Kidney glomerular epithelial cell (primary cell): ENCODE measurements at places on chromosomes 3 and 15.

- no peak for DNase-seq
Measured at GRCh38 chr15:41945731-41946130, 26.6 kb downstream of the EHD4 start.

DNA sequence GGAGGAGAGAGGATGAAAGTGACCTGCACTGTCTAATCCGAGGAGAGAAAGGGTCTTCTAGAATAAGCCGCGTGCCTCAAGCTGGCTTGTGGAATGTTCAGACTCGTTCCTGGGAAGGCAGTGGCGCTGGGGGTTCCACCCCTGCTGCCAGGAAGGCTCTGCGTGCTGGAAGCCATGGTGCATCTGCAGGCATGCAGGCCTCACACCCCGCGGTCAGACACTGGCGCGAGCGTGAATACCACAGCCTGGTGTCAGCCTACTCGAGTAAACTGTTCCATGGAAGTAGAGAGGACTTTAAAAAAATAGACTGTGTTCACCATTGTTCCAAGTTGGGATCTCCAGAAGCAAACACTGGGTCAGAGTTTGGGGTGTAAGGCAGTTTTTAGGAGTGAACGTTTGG lies 25.9 kb upstream of the GABRG3 start:
- no peak for DNase-seq

DNA sequence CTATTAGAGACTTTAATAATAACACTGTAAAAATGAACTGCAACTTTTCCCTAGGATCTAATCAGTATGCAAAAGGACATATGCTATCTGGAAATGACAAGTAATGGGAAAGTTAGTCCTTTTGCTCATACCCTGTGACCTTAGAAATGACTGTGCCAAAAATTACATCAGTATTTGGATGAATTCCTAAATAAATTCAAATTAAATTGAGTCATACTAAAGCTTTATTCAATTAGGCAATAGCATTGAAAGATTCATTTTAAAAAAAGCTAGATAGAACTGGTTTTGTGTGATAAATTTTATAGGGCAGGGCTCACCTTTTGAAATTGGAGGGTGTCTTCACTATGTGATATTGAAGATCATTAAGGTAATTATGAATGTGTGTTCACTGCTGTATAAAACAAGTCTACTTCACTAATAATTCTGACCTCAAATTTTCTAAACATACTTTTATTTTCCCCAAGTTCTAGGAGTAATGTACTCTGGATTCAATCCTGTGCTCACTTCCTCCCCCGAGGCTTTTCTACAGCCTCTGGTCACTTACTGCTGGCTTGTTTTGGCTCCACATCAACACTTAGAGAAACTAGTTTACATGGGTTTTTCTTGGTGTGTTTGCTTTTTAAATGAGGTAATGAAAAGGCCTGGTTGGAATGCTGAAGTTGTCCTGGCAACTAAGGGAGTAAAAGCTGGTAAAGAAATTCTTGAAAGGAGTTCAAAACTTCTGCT lies 44.4 kb upstream of the SPTSSB start:
- DNase-seq = peak; percentile 92

- no peak for DNase-seq
Measured at GRCh38 chr3:24628523-24629258, 134.0 kb upstream of the THRB start.

- no peak for DNase-seq
Measured at GRCh38 chr15:39265261-39265660, 315.6 kb upstream of the THBS1 start.

GRCh38 chr3:8456412-8456811 lies 45.2 kb upstream of the LMCD1 start:
- no peak for DNase-seq

GRCh38 chr3:51992017-51992682 lies 3.5 kb downstream of the RPL29 start:
- no peak for DNase-seq

- DNase-seq = no peak
Measured at GRCh38 chr3:138845181-138845601, 10.5 kb upstream of the PIK3CB start.

GRCh38 chr15:58453931-58454793 lies 22.4 kb downstream of the LIPC start:
- DNase-seq = no peak

DNA sequence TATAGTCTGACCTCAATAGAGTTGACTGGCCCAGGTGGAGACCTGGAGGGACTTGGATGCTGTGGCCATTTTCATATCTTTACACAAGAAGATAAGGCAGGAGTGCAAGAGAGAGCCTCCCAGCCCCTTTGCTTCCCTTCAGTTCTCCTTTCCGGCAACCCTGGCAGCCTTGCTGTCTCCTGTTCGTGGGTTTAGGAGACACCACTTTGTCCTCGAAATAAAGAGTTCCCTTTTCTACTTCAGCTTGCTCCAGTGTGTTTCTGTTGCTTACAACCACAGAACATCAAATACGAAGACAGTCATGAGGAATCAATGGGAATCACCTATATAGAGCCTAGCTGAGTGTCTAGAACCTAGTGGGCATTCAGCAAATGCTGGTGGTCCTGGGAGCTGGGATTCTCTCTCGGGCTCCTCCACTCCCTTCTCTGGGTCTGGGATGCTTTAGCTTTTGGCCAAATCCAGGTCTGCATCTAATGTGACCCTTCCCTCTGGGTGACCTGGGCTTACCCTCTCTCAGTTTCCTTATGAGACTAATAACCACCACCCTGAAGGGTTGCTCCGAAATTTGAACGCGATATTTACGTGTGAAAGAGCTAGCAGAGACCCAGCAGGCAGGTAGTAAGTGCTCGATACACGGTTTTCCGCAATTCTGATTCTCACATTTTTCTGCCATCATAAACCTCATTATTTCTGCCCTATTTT lies 44.5 kb downstream of the PCSK6 start:
- DNase-seq = no peak

DNA sequence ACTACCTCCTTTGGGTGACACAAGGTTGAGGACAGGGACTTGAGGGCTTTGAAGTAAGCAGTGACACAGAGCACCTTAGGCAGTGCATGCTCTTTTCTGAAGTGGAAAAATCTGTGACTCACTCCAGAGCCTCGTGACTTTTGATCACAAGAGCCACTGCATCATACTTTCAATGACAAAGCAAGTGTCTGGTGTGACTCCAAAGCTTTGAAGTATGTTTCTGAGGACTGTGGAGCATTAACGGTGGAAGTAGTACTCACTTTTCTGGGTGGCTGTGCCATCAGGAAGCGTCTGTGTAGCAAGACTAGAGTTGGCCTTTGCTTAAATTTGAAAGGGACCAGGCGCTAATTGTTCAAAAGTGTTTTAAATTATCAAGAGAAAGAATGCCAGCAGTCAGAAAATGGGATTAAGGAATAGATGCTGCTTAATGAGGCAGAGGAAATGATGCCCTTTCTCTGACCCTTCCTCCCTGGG lies 210.7 kb upstream of the TRIM42 start:
- no peak for DNase-seq

- DNase-seq = no peak
Measured at GRCh38 chr3:58143417-58144055, 67.2 kb downstream of the DNASE1L3 start.

- DNase-seq = peak; percentile 53
Measured at GRCh38 chr15:68256675-68257450, 20.7 kb upstream of the FEM1B start.

DNA sequence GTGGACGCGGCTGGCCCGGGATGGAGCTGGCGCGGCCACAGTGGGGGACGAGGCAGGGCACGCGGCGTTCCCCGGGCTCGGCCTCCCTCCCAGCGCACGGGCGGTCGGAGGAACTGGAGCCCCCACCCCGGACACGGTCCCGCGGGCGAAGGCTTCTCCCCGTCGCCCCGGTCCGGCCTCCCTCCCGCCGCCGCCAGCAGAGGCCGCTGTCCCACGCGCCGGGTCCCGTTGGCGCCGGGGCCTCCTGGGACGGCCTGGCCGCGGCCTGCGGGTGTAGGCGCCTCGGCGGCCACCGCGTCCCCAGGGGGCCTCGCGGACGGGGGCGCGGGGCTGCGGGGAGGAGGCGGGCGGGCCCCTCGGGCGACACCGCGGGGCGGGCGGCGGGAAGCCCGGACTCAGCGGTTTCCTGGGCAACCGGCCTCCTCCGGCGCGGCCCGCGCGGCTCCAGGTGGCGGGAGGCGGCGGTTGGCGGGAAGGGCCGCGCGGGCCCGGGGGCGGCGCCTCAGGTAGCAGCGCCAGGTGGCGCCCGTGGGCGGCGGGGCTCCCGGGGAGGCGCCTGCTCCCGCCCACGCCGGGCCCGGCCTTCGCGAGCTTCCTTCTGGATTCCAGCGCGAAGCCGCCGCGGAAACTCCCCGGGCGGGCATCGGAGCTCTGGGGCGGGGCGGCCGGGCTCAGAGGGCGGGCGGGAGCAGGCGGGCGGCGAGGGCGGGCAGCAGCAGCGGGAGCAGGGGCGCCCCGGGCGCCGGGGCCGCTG lies 26.7 kb downstream of the MELTF start:
- DNase-seq = peak; percentile 34

- DNase-seq = no peak
Measured at GRCh38 chr15:67103869-67104268, 38.5 kb downstream of the SMAD3 start.

DNA sequence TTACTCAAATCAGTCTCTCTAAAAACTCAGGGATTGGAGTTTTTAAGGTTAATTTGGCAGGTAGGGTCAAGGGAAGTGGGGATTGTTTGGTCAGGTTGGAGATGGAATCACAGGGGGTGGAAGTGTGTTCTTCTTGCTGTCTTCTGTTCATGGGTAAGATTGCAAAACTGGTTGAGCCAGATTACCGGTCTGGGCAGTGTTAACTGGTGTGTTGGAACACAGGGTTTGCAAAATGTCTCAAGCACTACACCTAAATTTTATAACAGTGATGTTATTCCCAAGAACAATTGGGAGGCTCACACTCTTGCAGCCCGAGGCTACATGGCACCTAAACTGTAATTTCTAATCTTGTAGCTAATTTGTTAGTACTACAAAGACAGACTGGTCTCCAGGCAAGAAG lies 425.4 kb downstream of the PLOD2 start:
- DNase-seq = no peak

DNA sequence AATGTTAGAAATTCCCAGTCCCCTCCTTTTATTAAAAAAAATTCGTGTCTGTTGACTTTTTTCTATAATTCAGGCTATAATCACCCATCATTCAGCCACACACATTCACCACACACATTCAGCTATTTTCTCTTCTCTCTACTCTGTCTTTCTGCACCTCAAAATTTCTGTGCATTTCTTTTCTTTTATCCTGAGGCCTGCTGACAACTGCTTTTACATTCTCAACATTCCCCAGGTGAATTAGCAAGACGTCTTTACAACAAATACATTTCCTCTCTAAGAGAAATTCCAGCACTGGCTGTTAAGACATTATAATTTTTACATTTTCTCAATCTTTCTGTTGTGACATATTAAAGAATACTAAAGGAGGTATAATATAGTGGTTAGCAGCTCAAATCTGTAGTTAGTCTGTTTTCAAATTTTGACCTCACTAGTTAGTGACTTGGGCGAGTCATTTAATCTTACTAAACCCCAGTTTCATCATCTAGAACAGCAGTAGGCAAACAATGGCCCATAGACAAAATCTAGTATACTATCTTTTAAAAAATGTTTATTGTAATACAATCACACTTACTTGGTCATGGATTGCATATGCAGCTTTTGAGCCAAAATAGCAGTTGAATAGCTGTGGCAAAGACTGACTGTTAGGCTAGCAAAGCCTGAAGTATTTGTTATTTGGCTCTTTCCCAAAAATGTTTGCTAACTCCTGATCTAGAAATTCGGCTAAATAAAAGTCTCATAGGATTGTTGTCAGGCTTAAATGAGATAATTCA lies 350.7 kb downstream of the NSUN3 start:
- no peak for DNase-seq

DNA sequence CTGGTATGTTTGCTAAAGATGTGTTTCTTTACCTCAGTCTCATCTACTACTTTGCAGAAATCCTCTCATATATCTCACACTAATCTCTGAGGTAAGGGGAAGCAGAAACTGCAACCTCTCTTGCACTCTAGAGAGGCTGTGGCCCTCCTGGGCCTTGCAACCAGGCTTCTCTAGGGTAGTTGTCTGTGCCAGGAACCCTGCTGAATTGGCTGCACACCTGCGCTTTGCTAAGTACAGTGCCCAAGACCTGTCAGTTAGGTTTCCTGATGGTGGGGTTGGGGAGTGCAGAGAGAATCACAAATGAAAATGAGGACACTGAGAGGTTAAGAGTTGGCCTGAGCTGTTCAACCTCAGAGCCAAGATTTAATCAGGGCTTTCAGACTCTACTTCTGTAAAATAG lies 117.2 kb upstream of the PLXNA1 start:
- DNase-seq = no peak
